ENCODE measurements at places on chromosomes 12 and 14. TPM values are rescaled to one million over a fixed set of nuclear protein-coding genes. Genes with fewer than 3 reads are reported as not detected.

The SYCP3 gene
- total RNA-seq: 0.32 TPM

The SLC2A14 gene
- not detected for total RNA-seq

The DNAJC22 gene
- 1.2 TPM for total RNA-seq

The DENND5B gene
- total RNA-seq: 15.7 TPM

The FGD4 gene
- total RNA-seq: 0.59 TPM

The TPPP2 gene
- total RNA-seq: not detected

The TAS2R46 gene
- total RNA-seq: 1.8 TPM

The AHNAK2 gene
- total RNA-seq: 52.9 TPM

The RILPL2 gene
- total RNA-seq: 2.2 TPM

Measured in smooth muscle cell of the umbilical artery (primary cell).